GF-D8 (cell line): ENCODE measurements at places on chromosomes 6 and 20.

- DNase-seq = no peak
These were observed 86.5 kb upstream of the RREB1 start for GRCh38 chr6:7021301-7021700.

DNA sequence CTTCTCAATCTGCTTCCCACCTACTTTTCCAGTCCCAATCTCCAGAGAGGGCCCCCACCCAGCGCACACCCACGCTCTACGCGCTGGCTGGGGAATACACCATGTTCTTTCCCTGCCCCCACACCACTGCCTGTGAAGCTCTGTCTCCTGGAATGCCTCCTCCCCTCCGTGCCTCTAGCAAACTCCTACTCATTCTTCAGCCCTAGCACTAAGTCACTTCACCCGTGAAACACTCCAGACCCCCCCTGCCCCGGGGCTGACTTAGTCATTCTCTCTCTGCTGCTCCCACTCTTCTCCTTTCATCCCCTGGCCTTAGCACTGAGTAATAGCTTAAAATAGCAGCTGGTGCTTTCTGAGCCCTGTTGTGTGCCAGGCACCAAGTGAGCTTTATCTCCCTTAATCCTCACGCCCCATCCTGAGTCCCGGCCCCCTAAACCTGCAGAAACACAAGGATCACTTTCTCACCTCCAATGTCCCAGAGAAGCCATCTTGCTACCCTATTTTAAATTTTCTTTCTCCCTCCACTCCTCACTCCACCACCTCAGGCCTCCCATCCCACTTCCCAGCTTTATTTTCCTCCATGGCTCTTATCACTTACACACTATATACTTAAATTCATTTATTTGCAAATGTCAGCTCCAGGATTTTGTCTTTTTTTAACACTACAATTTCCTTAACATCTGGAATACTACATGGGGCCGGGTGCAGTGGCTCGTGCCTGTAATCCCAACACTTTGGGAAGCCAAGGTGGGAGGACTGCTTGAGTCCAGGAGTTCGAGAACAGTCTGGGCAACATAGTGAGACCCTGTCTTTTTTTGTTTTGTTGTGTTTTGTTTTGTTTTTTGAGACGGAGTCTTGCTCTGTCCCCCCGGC is 6.3 kb upstream of the PARD6B start:
- DNase-seq = no peak

DNA sequence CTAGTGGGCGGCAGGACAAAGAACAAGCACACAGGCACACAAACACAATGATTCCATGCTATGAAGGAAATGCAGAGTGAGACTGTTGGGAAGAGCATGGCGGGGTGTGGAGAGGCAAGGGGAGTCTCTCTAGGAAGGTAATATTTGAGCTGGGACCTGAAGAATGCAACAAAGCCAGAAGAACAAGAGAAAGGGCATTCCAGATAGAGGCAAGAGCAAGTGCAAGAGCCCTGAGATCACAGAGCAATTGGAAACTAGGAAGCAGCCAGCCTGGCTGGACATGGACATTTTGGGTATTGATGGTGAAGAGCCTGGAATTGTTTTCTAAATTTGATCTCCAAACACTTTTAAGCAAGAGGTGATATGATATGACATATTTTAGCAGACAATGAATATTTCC is 15.4 kb downstream of the SRXN1 start:
- no peak for DNase-seq

DNA sequence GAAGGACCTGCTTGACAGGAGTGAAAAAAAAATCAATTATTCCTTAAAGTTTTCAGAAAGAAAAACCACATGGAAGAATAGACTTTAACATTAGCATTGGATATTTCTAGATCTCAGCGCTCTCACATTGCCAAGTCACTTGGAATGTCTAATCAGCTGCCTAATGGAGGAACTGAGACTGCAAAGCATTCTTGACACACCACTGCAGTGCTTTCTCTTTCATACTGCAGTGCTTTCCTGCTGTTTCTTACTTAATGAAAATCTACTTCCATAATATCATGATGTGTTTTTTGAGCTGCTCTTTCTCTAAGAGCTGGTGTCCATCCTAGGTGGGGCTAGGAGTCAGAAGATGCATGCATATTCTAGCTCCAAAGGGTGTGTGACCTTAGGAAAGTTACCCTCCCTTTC is 20.4 kb upstream of the MCM3 start:
- DNase-seq = no peak

DNA sequence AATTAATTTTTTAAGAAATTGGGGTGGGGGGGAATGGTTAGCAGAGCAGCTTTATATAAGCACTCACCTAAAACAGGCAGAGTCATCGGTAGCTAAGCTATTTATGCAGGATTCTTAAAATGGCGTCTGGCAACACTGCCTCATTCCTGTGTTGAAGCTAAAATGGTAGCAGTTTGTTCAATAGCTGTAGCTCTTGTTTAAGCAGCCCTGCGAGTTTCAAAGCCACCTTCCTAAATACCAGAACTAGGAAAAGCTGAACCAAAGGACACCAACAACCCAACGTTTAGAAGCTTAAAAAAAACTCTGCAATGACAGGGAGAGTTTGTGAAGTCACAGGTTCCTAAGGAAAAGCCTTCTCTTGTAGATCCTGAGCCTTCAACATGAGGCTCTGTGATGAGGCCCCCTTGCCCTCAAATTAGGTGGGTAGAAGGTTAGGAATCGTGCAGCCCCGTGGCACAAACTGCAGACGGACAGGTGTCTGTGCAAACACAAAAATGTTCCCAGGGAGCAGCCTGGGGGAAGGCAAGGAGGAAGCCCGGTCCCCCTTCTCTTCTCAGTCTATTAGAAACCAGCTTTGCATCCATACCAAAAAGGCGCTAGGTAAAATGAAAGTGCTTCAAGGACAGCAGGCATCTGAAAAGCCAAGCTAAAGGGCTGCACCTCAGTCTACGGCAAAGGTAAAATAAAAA is 4.7 kb downstream of the ZMYND8 start:
- no peak for DNase-seq

DNA sequence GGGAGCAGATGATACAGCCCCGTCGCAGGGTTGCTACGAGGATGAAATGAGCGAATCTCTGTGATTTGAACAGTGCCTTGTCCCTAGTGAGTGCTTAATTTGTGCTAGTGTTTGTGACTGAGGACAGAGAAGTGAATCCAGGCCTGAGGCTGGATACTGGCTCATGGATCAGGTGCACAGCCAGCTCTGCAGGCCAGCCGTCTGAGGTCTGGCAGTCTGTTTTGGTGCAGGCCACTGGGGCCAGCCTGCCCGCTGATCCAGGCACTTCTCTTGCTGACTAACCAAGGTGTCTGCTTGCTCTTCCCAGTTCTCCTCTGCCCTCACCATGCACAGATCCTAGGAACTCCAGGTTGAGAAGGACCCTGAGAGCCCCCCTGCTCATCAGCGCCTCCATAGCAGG is 181.0 kb downstream of the LRFN2 start:
- DNase-seq = no peak

DNA sequence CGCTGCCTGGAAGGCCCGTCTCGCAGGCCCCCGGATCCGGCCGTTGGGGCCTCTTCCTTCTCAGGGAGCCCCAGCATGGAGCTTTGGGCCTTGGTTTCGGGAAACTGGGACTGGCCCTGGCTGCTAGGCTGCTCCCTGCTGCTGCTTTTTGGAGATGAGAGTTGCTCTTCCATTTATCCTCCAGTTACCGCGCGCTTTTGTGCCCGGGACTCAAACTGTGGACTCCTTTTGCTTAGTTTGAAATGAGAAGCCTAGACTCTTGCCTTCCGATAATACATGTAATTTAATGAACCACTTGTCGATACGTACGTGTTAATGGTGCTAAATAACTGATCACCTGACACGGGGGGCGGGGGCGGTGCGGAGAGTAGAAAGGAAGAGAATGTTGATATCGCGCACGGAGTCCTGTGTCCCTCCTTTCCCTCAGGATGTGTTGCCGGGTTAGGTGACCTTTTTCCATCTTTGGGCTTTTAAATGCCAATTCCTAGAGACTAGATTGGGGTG is 968 bp downstream of the PHF3 start:
- no peak for DNase-seq

DNA sequence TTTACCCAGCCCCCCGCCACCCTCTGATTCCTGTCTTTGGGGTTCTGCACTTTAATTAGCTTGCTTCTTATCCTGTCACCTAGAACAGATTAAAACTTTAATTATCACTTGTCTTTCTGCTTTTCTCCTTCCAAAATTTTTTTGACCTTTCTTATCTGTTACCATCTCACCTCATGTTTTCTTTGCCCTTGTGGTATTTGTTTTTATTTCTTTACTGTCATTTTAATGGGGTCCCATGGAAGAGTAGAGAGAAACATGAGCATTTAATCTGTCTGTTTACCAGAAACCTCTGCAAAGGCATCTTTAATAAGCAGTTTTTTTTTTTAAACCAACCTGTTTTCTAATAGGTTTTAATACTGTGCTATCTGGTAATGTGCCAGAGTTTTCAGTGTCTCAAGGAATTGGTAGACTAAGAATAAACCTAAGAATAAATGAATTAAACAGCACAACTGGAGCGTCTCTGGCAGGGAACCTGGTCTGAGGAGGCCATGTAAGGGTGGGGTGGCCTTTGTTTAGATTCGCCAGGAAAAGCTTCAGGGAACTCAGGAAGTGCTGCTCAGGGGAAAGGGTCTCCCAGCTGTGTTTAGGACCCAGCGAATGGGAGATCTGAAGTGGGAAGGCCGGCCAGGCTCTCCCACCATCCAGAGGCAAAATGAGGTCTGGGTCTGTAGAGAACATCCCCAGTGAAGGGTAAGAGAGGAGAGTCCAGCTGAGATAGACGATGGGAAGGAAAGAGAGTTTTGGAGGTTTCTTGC is 69.8 kb downstream of the ARID1B start:
- DNase-seq = no peak

DNA sequence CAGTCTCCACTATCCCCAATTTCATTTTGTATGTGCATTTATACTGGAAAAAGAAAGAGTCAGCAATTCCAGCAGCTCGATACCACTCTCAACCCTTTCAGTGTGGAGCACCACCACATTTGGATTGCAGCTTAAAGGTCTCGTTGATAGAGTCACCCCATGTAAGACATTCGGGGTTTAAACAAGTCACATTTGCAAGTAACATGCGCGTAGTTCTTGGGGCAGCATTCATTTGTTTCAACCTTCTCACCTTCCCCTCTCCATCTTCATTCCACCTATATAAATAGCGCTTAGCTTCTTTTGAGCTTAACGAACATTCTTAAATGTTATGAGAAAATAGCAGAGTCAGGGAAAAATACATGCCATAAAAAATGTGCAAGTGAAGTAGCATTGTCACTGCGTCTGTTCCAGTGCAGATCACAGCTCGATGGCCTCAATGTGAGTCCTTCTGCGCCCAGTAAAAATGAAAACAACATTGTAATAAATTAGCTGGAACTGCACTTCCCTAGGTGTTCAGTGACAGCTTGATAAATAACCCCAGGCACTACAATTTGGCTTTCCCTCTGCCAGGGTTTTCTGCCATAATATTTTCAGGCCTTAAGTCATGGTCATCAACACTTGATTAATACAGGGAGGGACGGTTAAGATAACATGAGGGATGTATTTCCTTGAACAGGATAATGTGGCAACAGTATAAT is 737.8 kb upstream of the NRSN1 start:
- DNase-seq = no peak

DNA sequence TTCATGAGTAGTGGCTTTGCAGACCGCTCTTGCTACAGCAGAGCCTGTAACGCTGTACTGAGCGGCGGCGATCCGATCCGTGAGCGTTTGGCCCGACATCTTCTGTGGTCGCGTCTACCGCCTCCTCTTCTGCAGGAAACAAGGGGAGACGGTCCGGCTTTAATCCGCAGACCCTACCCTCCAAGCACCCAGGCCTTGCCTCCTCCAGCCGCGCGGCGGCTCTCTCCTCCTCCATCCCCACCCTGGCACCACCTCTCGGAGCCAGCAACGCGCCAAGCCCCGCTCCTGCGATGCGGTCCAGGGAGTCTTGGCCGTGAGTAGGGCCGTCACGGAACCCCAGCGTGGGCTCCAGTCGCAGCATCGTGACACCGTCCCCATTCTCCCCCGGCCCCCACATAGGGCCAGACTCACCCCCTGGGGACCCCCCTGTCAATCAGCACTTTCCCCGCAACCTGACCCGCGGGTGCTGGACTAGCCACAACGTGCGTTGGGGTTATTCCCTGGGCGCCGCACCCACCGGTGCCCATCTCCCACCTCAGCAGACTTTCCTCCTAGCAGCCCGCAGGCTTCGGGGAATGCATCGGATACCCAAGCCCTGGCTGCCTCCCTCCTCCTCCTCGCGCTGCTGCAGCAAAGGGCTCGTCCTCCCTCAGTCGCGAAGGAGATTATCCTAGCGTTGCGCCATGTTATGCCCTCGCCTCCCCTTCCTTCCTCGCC is 914 bp downstream of the SNAP91 start:
- no peak for DNase-seq

DNA sequence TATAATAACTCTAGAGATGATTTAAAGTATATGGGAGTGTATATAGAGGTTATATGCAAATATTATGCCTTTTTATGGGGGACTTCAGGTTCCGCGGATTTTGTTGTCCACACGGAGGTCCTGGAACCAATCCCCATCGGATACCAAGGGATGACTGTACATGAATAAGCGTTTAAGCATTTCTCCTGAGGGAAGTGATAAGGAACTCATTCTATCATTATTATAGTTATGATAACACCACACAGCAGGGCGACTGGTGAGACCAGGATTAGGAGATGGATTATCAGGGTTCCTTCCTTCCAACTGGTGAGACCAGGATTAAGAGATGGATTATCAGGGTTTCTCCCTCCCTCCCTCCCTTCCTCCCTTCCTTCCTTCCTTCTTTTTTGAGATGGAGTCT is 6.6 kb downstream of the ECI2 start:
- DNase-seq = no peak

DNA sequence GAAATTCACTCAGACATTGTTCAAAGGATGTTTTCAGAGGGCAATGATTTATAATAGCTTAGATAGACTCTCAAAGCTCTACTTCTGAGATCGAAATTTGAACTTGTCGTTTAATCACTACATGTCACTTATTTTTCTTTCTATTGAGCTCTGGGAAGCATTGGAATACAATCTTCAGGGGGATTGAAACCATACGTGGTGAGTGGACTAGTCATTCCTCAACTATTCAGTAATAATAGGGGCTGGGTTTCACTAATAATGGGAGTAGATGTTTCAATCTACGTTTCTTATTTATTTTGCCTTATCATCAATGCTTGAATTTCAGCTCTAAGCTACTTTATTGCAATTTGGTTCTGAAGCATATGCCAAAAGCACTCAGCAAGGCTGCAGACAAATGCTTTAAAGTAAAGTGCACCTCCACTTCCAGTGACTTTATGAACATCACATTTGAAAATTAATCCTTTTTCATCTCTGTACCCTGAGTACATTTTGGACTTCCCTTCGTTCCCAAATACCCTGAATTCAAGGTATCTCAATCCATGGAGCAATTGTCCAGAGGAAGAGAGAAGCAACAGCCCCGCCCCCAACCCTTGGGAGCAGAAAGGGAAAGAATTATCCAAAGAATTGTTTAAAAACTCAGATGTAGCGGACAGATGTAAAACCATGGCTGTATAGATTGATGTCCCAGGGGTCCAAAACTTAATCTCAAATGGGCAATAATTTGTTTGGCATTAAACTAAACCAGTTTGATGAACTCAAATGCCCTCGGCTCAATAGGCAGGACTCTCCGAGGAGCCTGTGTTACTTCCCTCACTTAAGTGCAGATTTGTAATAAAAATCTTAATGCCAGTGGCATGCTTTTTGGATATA is 68.1 kb downstream of the HFE start:
- no peak for DNase-seq
